T follicular helper cell (primary cell): ENCODE measurements at places on chromosomes 7 and 10.

DNA sequence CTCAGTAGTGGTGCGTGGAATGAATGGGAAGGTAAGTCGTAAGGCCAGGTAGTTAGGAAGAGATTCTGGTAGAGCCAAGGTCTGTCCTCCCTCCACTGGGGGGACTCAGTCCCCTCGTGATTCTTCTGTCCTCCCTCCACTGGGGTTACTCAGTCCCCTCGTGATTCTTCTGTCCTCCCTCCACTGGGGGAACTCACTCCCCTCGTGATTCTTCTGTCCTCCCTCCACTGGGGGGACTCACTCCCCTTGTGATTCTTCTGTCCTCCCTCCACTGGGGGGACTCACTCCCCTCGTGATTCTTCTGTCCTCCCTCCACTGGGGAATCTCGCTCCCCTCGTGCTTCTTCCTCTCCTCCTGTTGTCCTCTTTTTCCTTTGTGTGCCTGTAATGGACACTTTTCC, 125.1 kb downstream of the CELF2 start:
- DNase-seq: no peak

DNA sequence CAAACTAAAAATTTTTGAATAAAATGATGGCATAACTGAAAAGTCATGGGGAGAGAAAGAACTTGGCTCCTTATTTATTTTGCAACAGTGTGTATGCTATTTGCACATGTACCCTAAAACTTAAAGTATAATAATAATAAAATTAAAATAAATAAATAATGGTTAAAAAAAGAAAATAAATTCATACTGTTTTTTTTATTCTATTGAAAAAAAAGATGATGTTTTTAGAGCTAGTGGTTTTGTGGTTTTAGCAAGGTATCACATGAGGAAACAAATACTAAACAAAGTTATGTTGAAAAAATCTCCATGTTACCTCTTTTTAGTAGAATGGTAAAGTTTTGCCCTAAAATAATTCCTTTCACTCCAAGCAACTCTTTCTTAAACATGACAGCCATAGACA, 26.2 kb downstream of the TMEM168 start:
- DNase-seq: no peak

DNA sequence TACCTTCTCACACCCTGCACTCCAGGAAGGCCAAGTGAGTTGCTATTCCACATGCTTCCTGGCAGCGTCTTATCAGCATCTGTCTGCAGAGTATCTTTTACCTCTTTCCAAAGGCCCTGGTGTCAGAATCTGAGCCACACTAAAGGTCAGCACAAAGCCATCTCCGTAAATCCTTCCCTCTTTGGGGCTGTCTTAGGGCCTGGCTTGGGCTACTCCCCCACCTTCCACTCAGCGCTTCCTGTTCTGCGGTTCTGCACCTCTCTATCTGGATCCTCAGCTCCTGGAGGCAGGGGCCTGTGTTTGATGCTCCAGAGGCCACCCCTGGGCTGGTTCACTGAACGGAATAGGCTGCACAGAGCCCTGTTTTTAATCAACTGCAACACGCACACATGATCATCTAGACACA, 334.8 kb upstream of the GALNT17 start:
- DNase-seq: no peak

GRCh38 chr7:37109843-37110242, 338.8 kb downstream of the ELMO1 start:
- no peak for DNase-seq

- DNase-seq: no peak
Observed at GRCh38 chr7:2354939-2355704, 495 bp downstream of the EIF3B start.

- DNase-seq: no peak
Observed at GRCh38 chr7:102895602-102896001, 17.2 kb upstream of the LRRC17 start.

- DNase-seq: no peak
Observed at GRCh38 chr7:87116315-87116714, 35.9 kb upstream of the DMTF1 start.

DNA sequence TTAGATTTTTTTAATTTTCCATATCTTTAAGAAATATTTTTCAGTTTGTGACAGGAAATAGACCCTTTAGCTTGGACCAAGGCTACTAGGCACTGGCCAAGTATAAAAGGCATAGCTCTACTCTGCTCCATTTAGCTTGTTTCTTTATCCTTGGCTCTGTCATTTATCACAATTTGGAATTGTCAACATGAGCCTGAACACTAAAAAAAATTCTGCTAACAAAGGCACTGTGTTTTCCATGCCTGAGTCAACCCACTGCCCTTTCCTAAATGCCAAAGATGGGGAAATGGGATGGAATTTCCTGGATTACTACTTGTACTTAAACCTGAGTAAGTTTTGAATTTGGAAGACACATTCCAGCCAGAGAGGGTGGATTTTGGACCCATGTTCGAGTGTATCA, 128.4 kb downstream of the NSUN6 start:
- DNase-seq: no peak

GRCh38 chr7:32318300-32319011, 171.7 kb downstream of the LSM5 start:
- no peak for DNase-seq

- DNase-seq: no peak
Observed at GRCh38 chr7:137804836-137805235, 41.9 kb downstream of the DGKI start.
